ENCODE measurements at places on chromosomes 6 and 20.

DNA sequence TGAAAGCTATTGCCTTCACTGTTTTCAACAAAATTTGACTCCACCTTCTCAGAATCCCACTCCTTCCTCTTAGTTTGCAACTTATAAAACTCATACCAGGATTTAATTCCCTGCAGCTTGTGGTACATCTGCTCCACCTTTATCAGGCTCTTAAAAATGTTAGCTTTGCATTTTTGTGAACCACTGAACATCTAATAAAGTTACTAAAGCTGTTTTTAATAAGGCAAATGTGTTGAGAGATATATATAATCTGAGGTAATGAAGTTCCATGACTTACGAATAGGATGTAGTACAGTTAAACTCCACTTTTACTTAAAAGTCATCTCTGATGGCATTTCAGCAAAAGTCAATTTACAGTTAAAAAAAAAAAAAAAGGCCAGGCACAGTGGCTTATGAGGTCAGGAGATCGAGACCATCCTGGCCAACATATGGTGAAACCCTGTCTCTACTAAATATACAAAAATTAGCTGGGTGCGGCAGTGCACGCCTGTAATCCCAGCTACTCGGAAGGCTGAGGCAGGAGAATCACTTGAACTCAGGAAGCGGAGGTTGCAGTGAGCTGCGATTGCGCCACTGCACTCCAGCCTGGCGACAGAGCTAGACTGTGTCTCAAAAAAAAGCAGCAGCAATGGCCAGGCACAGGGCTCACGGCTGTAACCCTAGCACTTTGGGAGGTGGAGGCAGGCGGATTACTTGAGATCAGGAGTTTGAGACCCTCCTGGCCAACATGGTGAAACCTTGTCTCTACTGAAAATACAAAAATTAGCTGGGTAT is 106.2 kb downstream of the KIF13A start:
- no peak for DNase-seq

GRCh38 chr6:1635305-1636010 is 25.7 kb downstream of the FOXC1 start:
- DNase-seq: no peak

- no peak for DNase-seq
Measured at GRCh38 chr6:160378882-160379281, 30.7 kb downstream of the SLC22A3 start.

- no peak for DNase-seq
Measured at GRCh38 chr6:15032015-15032414, 213.9 kb upstream of the JARID2 start.

DNA sequence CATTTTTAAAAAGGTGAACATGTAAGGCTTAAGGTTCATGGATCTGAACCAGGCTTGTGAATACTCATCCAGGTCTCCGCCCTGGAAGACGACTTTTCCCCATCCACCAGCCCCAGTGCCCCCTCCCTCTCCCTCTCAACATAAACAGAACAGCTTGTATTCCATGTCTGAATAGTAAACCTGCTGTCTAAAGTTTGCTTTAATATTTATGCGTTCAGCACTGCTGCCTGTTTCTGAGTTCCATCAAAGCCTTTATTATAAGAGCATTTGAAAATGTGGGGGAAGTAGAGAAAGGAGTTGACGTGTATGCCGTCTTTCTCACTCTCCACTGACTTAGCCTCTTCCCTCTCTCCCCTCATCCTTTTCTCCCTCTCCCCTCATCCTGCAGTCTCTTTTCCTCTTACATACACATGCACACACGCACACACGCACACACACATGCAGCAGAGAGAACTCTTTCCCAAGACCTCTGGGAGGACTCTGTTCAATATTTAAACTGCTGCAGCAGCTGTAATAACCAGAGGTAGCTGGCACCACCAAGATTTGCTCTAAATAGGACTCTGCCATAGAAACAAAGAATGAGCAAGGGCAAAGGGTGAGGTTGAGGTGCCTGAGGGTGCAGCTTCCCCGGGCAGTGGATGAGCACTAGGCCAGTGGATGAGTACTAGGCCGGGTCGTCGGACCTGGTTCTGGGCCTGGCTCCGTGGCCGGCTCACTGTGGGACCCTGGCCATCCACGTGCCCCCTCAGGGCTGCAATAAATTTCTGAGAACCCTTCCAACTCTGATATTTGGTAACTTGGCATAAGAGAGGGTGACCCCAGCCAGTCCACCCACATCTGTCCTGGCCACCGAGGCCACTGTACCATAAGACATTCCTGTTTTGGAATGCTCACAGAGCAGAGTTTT is 35.4 kb upstream of the VSTM2L start:
- no peak for DNase-seq

GRCh38 chr6:55888917-55889316 is 13.5 kb upstream of the BMP5 start:
- DNase-seq: peak; percentile 29

DNA sequence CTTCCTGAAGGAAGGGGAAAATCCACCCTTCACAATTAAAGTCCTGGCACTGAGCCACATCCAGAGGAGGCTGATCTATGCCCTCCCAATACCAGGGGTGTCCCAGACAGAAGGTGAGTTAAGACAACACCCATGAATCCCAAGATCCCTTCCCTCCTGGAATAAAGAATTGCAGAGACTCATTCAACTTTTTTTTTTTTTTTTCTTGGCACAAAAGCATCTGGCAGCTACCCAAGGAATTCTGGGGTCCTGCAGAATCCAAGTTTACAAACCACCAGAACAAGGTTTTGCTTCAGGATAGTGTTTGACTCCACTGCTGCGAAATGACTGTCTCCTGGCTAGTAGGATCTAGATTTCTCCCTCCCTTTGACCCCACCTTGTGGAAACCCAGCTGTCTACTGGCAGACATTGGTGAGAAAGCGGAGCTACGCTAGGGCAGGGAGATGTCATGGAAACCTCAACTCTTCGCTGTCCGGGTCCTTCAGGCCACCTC is 37.4 kb downstream of the JAG1 start:
- no peak for DNase-seq

- no peak for DNase-seq
Measured at GRCh38 chr6:44038543-44039065, 88.6 kb downstream of the MRPL14 start.

DNA sequence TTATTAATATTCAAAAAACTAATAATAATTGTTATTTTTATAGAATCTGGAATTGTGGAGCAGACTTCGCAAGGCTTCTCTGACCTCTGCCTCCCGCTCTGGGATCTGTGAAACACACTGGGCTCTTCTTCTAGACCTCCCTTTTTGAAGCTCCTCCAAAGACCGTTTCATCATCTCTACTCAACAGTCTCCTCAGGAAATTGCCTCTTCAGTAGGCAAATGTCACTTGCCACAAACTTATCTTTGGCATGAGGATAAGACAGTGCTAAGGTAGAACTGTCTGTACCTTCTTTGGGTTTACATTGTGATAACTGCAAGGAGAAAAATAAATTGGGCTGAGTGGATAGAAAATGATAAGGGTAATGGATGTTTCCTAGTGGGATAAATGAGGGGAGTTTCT is 2.3 kb upstream of the MAS1L start:
- no peak for DNase-seq

DNA sequence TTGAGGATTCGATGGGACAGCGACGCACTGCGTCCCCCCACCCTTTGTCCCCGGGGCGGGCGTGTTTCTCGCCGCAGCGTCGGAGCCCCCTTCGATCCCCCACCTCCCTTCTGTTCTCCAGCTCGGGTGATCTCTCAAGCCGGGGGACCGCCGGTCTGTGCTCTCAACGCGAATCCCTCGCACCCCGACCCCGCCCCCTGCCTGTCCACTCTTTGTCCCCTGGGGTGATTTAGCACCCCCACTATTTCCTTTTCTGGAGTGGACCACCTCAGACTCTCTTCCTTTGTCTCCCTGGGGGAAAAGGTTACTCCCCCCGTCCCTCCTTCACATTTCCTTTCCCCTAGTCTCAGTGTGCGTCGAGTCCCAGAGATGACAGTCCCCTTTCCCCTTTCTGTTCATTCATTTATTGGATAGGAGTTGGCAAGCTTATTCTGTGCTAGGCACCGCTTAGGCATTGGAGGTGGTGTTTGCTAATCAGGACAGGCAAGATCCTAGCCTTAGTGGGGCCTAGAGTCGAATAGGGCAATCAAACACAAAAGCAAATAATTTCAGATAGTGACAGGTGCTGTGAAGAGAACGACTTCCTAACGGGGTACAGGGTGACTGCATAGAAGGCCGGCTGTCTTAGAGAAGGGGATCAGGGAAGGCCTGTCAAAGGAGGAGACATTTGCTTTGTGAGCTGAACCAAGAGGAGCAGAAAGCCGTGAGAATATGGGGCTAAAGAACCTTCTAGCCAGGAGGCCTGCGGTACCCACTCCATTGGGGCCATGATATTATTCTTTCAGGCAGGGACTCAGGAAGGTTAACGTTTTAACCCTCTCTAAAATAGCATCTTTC is 741 bp downstream of the PTPN1 start:
- no peak for DNase-seq
